ENCODE measurements at places on chromosomes 3 and 15.

DNA sequence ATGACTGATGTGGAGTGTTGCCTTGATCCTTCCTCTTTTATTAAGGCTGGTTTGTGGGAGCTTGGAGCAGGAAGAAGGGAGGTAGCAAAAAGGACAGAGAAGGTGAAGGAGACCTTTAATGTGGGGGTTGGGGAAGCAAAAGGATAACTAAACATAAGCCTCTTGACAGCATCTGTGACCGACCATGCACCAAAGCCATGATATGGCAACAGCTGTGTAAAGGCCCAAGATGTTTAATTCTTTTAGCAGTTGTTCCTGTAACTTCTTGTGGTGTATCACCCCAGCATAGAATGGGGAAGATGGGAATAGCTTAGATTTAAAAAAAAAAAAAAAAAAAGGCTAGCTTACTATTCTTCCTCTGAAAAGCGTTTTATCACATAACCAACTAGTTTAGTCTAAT, 194.7 kb downstream of the KLHL25 start:
- no peak for DNase-seq

DNA sequence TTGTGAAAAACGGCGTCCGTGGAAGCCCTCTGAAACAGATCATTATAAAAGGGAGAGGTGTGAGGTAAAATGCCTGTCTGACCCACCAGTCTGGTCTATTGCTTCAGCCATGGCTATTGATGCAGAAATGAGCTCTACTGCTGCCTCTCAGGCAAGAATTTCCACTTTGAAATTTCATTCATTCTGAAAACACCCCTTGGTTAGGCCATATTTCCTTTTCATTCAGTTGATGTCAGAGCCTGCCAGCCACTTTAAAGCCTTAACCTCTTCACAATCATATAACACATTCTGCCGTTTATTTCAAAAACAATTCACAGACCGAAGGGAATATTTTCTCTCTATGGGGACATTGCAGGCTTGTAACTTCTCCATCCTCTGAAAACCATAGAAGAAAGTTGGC, 71.9 kb downstream of the FOXB1 start:
- no peak for DNase-seq

DNA sequence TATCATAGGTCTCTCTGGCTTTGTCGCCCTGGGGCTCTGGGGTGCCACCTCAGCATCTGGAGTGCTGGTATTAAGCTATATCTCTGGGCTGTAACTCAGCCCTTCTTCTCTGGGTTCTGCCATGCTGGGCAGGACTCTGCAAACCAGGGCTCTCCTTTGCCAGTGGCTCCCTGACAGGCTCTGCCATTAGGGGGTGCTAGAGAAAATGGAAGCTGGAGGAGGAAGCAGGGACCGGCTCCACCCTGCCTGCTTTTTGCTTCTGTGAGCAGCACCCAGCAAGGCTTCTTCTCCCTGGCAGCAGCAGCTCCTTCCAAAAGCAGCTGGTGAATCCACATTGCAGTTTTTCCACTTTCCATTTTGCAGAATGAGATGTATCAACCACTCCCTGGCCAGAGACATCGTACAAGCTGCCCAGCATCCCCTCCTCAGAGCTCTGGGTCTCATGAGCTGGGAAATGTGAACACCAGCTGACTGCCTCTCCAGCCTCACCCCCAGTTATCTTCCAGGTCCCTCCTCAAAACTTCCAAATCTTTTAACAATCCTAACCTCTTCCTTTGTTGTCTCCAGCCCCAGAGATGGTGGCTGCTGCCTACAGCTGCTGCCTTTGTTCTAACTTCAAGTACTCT, 165.0 kb downstream of the ABHD5 start:
- DNase-seq: peak; percentile 4

GRCh38 chr15:62165104-62165792, at the start of gene C2CD4B:
C2CD4B (minus strand) TSS chr15:62165285; CDS start chr15:62164984, 301 bp downstream.
- DNase-seq: no peak

DNA sequence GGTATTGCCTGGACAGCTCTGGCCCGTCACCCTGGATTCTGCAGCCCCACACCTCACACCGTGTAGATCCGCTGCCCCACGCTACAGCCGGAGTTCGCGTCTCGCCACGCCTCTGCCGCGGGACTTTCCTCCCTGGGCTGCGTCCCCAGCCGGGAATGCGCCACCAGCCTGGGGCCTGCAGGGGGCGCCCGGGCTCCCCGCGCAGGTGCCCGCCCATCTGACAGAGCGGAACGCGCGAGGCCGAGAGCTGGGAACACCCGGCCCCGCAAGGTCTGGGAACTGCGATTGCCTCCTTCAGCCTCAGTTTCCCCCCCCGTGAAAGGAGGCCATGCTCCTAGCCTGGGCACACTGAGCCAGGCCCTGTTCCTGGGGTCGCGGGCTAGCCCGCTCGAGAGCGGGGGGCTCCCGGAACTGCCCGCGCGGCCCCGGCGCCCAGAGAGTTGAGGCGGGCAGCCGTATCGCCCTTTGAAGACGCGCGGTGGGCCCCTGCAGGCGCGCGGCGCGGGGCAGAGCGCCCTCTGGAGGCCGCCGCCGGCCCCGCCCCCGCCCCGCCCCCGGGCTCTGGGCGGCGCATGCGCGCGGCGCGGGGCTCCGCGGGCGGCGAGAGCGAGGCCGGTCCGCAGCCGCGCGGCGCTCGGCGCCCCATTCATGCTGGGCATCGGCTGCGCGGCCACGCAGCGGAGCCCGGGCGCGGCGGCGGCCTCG, at the start of gene PLXNA1:
TSS of gene PLXNA1 (plus strand) at position 645 of the 705 bp plus-strand sequence. CDS start 5,479 bp downstream, outside the sequence.
- peak; percentile 82 for DNase-seq

GRCh38 chr3:60696428-60697125, 554.7 kb downstream of the FHIT start:
- DNase-seq: no peak

DNA sequence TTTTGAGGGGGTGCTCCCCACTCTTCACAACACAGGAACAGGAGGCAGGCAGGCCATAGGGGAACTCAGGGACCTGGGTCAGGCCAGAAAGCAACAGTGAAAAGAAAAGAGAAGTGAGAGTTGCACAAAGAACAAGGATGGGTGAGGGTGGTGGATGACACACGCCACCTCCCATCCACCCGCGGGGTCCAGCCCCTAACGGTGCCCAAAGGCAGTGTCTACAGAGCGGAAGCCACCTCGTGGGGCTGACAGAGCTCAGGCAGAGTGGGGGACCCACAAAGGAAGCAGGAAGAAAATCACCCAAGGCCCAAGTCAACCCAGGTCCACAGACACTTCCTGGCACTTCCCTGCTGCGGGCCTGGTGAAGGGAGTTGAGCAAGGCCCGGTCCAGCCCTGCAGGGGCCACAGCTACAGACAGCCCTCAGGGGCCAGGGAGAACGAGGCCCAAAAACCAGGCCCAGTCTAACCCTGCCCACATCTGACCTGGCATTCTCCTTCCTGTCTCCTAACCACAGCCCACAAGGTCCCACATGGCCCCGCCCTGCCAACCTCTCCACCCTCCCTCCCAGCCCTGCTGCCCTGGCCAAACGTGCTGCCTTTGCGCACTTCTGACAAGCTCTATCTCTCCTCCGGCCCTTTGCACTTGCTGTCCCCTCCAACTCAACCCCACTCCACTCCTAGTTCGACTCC, 5.9 kb downstream of the NUP210 start:
- DNase-seq: peak; percentile 33

- DNase-seq: no peak
Measured at GRCh38 chr15:40762919-40763800, 708 bp upstream of the GCHFR start.

GRCh38 chr3:113514265-113514769, 639 bp downstream of the SPICE1 start:
- no peak for DNase-seq

DNA sequence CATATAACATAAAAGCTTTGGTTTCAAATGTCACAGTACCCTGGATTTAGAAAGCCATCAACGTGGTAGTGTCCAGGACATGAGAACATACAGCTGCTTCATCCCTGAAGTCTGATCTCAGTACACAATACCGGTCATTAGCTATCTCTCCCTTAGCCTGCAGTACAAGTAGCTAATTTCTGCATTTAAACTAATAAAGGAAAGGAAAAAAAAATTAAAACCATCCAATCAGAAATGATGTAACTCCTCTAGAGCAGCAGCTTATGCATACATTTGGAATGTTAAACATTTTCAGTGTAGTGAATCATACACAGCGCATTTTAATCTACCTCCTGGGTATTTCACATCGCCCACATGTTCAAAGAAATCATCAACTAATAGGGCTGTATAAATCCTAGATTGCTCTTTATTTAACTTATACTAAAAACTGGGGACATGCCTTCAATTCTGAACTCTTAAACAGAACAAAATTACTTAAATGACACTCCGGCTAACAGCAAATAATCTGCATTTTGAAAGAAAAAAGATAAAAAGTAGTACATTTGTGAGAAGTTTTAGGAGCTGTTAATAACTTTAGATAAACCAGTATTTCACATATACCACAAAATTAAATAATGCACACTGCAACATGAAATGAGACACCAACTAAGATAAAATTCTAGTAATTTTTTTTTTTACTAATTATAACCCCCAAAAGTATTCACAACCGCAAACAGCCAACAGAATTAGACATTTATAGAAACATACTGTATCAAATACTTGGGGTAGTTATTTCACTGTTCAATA, 3.7 kb downstream of the IGF2BP2 start:
- no peak for DNase-seq

Measured in stimulated activated CD4-positive, alpha-beta T cell treated with anti-CD3 and anti-CD28 coated beads, TNF-alpha, amount 100 ng/mL, for 1 hour (primary cell).